GM03348 (cell line): ENCODE measurements at places on chromosomes 2 and 18.

DNA sequence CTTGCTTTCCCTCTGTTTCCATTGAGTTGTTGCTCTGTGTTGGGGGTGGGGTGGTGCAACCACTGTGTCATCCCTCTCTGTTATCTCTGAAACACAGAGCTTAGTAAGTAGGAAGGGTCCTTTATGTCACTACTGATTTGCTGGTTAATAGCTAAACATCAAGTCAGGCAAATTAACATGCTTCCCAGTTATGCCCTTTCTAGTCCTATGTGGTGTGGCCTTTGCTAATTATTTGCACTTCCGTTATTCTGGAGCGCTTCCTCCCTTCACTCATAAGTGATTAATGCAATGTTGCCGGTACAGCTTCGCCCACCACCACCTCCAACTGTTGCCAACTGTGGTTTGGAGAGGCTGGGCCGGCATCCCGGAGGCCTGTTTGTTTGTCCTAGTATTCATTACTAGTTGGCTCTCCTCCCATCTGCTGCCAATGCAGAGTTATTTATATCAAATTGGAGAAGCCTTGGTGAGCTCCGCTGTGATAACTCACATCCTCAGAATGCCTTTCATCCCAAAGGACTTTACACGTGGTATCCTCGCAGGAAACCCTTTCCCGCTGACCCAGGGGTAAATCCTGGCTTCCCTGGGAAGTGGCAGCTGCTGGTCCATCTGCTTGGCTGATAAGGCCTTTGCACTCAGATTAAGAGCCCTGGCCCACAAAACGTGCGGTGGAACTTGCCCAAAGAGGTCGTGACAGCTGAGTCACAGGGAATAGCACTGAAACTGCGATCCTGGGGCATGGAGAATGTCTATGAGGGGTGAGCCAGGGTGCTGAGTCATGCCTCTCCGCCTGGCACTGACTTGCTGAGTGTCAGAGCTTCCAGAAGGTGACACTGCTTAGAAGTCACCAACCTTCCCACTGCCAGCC is 72.0 kb upstream of the ZCCHC2 start:
- peak; percentile 63 for DNase-seq

- peak; percentile 83 for DNase-seq
These were observed 14.6 kb downstream of the TMSB10 start for GRCh38 chr2:84919885-84920580.

DNA sequence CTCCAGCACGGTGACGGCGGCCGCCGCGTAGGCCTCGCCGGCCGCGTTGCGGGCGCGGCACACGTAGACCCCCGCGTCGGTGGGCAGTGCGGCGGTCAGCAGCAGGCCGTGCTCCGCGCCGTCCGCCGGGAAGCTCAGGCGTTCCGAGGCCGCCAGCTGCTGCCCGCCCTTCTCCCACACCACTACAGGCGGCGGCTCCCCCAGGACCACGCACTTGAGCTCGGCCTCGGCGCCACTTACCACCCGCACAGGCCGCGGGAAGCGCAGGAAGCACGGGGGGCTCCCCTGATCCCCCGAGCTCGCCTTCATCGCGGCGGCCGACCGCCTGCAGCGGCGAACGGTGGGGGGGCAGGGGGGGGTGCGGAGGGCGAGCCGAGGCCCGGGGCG is 422 bp downstream of the OBSL1 start:
- DNase-seq = no peak

DNA sequence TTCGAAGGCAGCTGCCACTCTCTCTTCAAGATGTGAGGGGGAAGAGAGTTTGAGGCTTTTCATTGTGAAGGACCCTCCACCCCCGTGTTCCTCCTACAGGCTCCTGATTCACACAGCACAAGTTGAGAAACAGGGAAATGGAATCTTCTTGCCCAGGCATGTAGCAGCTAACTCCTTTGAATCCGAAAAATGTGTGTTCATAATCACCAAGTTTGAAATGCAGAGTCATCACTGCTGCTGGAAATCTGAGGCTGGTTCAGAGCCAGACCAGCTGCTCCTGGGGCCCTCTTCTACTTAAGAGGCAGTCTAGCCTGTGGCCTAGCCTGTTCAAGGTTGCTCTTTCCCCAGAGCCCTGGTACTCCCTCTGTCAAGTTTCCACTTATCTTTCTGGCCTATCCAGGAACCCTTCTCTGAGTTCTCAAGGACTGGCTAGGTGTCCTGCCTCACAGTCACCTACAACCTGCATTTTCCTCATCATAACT is 166.4 kb downstream of the TMEM247 start:
- peak; percentile 81 for DNase-seq

- no peak for DNase-seq
These were observed 150.0 kb upstream of the HAAO start for GRCh38 chr2:42942214-42942989.

GRCh38 chr2:170701011-170701410 is 14.1 kb upstream of the SP5 start:
- DNase-seq = no peak

- no peak for DNase-seq
These were observed 43.6 kb upstream of the MAP2 start for GRCh38 chr2:209380293-209380692.

DNA sequence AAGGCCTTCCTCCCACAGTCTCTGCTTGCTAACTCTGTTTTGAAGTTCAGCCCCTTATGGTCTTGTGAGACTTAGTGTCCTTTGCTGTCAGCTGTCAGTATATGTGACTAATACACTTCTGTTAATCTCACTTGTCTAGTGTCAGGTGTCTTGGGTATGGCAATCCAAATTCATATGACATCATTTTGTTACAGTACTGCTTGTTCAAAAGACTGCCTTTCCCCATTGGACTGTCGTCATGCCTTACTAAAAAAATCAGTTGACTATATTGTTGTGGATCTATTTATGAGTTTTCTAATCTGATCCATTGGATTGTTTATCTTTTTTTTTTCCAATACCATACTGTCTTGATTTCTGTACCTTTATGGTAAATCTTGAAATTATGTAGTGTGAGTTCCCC is 611.4 kb upstream of the HS6ST1 start:
- DNase-seq = no peak

DNA sequence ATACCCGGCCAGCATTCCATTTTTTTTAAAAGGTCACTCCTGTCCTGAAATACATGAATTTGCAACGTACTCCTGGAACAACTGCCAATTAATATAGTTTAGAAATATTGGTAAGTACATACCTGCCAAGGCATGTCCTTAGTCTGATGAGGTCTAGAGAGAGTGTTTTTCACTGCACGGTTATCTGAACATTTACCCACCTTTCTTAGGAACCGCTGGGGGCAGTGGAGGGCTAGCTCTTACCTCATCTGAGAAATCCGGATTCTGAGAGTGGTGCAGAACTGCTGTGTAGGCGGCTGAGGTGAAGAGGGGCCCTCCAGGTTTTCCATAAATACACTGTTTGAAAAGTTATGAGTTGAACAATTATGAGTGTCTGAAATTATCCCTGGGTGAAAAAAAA is 133.1 kb upstream of the CCDC195 start:
- no peak for DNase-seq

DNA sequence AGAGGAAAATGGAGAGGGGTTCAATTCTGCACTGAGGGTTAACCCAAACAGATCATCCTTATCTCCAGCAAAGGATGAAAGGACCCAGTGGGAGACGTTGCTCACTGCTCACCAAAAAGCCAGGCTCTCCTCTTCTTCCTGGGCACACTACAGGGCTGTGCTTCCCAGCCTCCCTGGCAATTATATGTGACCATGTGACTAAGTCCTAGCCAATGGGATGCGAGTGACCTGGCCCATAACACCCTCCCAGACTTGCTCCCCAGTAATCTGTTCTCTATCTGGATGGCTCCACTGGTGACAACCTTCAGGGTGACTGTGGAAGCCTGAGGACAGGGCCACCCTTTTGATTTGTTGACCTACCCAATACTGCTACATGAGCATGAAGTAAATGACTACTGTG is 10.9 kb upstream of the PRKCE start:
- no peak for DNase-seq

- DNase-seq = no peak
These were observed 495.8 kb upstream of the ACVR2A start for GRCh38 chr2:147348931-147349555.

GRCh38 chr2:74845217-74845751 is 11.4 kb downstream of the HK2 start:
- peak; percentile 87 for DNase-seq

DNA sequence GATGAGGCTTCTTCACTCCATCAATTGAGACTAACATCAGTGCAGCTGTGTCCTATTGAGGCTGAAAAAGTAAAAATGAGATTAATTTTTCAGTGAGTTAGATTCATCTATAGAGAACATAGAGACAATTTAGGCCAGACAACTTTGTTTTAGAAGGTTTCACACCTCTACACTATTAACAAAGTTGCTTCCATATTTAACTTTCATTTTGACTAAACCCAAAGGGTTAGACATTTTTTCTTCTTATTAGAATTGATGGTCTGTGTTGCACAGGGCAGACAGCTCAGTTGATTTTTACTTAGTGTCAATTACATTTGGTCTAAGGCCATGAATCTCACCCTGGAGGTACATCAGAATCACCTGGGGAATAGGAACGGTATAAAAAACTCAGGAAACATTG is 130.2 kb upstream of the NXPH2 start:
- no peak for DNase-seq

GRCh38 chr2:100773538-100773937 is 46.4 kb upstream of the NPAS2 start:
- DNase-seq = no peak

- peak; percentile 13 for DNase-seq
These were observed 24.2 kb downstream of the RAPH1 start for GRCh38 chr2:203510941-203511305.

- no peak for DNase-seq
These were observed 29.8 kb downstream of the TOGARAM2 start for GRCh38 chr2:29010946-29011345.

DNA sequence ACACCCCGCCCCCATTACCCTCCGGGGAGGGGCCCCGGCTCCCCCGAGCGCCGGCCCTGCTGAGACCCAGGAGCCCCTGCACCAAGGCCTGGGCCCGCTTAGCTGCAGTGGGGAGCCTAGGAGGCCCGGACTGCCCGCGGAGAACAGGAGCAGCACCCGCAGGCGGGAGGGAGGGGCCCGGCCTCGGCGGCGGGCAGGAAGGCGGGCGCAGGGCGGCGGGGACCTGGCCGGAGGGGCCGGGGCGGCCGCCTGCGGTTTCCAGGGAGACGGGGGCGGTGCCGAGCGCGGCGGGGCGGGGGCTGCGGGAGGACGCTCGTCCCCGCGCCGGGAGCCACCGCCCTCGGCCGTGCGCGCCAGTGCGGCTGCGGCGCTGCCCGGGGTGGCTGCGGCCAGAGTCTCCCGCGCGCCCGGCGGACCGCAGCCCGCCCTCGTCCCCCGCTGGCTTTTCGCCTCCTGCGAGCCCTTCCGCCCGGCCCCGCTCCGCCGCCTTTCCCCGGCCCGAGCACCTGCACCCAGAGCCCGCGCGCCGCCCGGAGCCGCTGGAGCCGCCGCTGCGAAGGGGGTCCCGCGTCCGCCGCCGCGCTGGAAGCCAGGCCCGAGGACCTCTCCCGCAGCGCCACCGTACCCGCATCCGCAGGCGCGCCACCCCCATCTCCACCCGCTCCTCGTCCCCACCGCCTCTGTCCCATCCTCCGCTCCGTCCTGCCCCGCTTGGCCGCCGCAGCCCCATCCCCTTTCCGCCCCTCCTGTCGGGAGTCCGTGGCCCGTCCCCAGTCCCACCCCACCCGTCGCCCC is 17.2 kb downstream of the GPC1 start:
- DNase-seq = peak; percentile 95

GRCh38 chr2:185012643-185013042 is 414.3 kb downstream of the ZNF804A start:
- no peak for DNase-seq

GRCh38 chr2:121519732-121520640 is 10.7 kb upstream of the RNU4ATAC start:
- DNase-seq = no peak

DNA sequence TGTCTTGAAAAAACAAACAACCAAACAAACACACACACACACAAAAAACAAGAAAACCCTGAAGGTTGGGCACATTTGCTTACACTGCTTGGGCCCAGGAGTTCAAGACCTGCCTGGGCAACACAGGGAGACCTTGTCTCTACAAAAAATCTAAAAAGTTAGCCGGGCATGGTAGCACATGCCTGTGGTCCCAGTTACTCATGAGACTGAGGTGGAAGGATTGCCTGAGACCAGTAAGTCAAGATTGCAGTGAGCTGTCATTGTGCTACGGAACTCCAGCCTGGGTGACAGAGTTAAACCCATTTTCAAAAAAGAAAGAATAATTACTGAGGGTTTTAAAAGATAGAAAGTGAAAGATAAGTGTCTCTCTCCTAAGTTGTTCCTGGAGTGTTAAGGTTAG is 103.4 kb downstream of the MBD5 start:
- no peak for DNase-seq

GRCh38 chr18:78778651-78779050 is 201.0 kb upstream of the SALL3 start:
- DNase-seq = no peak

- no peak for DNase-seq
These were observed 90.3 kb downstream of the LRP2 start for GRCh38 chr2:169272010-169272409.

- peak; percentile 87 for DNase-seq
These were observed 19.2 kb downstream of the POU3F3 start for GRCh38 chr2:104872866-104873688.
